ENCODE measurements at places on chromosomes 4 and X.

DNA sequence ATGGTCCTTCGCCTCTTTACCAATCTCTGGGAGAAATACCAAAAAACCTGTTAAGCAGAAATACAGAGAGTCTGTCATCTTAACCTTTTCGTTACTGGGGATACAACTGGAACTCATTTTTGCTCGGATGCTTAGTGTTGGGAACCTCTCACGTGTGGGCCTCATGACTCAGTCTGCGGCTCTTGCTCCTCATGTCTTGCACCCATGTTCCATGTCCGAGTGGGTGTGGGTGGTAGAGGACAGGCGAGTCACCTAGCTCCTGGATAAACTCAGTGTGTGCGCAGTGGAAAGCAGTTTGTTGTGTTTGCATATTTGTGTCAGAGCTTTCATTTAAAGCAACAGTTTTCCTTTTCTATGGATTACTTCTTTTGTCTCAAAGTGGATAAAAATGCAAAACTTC, 70.6 kb downstream of the TNIP2 start:
- DNase-seq = no peak

- no peak for DNase-seq
Observed at GRCh38 chr4:76594173-76594572, 159.1 kb downstream of the SHROOM3 start.

DNA sequence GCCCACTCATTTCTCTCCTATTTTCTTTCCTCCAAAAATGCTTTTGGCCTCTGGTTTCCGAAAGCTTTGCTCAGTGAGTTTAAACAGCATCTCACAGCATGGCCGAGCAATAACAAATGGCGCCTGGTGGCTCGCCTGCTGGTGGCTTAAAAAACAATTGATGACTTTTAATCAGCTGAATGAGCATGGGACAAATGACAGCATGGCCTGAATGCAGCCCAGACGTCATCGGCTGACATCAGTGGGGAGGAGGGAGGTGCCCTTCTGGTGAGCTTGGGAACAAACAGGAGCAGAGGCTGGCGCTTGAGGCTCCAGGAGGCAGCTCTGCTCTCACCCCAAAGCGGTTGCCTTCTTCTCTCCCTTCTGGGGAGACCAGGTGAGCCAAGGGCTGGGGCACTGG, 286.4 kb downstream of the BCOR start:
- DNase-seq = no peak

- peak; percentile 31 for DNase-seq
Observed at GRCh38 chrX:19889582-19890342, 2.4 kb upstream of the SH3KBP1 start.

- no peak for DNase-seq
Observed at GRCh38 chr4:1808851-1809753, 16.0 kb downstream of the FGFR3 start.

Measured in CD8-positive, alpha-beta memory T cell (primary cell).